ENCODE measurements at places on chromosomes 4 and X. TPM values are rescaled to one million over a fixed set of nuclear protein-coding genes. Genes with fewer than 3 reads are reported as not detected.

Gene REPS2
- 3.9 TPM for total RNA-seq

Gene SPANXB1
- not detected for total RNA-seq

Gene MAGEA4
- total RNA-seq: not detected

Gene F8A1
- 21.7 TPM for total RNA-seq

Gene AFAP1
- 45.3 TPM for total RNA-seq

Gene TTC29
- not detected for total RNA-seq

Gene HTN3
- total RNA-seq: not detected

Gene GAB3
- 5.8 TPM for total RNA-seq

Gene VSIG1
- total RNA-seq: not detected

DNA sequence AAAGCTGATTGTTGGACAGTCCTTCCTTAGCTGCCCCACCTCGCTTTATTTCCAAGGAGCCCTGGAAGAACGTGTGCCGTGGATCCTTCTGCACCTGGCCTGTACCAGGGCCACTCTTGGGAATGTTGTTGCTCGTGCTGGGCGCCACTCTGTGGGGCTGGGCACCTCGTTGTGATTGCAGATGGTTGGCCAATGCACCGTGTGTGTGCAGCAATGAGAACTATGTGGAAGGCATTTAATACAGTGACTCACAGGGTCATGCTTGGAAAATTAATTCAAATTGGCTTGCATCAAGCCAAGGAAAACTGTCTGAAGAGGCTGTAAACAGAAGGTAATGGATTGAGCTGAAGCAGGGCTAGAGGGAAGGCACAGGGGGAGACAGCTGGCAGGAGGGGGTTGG is 37.0 kb upstream of the CD99L2 start:
- DNase-seq: no peak

DNA sequence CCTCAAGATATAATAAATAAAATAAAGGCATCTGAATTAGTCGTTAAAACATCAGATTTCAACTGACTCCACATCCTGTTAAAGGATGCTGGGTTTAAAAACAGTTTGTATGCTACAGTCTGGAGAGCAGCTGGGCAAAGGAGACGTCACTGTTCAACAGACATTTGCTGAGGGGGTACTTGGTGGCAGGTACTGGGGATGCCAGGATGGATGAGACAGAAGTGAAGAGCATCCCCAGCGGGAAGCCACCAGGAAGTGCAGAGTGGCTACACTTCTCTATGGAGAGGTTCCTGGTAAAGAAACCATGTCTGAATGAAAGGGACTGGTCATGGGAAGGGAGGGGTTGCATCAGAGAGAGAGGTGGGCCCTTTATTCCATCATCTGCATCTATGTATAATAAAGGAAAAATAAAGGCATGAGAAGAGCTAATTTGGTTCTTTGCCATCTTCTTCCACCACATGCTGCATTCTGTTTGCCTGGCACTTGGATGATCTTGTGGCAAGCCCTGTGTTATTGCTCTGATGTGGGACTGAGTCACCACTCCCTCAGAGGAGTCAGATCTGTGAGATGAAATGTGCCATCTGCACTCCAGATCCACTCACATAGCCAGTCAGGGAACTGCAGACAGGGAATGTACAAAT is 145.0 kb downstream of the SOWAHB start:
- DNase-seq: no peak

GRCh38 chr4:19729886-19730651 is 521.6 kb upstream of the SLIT2 start:
- DNase-seq: no peak

DNA sequence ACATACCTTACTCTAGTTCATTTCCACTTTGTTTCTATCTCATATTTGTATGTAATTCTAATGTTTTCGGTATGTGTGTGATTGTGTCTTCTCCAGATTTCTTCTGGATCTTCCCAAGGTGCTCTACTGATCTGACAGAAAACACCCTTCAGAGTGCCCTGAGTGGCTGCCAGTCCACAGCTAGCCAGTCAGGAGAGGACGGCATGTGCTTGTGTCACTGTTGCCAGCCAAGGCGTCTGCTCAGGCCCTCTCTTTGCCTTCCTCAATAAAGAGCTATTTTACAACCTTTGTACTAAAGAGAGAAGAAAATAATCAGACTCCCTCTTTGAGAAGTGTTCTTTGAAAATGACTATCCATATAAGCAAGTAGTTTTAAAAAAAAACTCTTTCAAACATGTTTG is 29.0 kb downstream of the CD99L2 start:
- no peak for DNase-seq

DNA sequence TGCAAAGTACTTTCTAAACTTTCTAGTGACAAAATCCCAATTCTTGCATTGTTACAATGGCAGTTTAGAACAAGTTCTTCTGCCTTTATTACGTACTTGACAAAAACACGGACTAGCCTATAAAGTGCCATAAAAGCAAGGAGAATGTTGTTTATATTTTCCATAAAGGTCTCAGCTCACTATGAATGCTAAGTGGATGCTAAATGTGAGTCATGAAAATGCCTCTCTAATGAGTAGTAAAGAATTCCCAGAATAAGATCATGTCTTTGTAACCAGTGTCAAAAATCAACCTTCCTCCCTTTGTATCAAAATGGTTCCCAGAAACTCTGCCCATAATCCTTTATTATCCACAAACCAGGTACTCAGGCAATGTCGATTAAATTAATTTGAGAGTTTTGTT is 539.8 kb upstream of the SLIT2 start:
- DNase-seq: no peak

DNA sequence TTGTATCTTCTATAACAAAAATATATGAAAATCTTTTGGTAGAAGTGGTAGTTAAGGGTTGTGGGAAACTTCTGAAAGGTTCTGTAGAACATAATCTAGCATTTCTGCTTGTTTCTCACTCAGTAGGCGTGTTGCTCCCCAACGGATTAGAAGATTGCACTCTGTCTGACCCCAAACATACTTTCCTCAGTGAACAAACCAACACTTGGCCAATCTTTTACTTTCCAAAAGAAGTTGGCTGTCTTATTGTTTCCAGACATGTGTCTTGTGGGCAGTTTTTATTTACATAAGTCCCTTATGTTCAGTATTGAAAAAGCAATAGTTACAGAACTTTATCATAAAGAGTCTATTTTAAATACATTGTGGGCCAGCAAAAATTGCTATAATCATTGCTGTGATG is 312.8 kb upstream of the EPHA5 start:
- DNase-seq: no peak

GRCh38 chr4:80187677-80188076 is 9.6 kb upstream of the PRDM8 start:
- no peak for DNase-seq

DNA sequence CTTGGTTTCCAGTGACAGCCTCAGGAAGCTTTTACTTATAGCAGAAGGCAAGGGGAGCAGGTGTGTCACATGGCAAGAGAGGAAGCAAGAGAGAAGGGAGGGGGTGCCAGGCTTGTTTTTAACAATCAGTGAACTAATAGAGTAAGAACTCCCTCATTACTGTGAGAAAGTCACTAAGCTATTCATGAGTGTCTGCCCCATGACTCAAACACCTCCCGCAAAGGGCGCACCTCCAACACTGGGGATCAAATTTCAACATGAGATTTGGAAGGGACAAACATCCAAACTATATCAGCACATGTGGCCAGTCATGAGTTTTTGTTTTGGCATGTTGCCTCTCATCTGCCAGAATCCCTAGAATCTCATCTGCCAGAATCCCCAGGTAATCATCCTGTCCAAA is 183.5 kb upstream of the C1QTNF7 start:
- DNase-seq: no peak

- no peak for DNase-seq
These were observed 34.9 kb downstream of the STX18 start for GRCh38 chr4:4506961-4507360.

DNA sequence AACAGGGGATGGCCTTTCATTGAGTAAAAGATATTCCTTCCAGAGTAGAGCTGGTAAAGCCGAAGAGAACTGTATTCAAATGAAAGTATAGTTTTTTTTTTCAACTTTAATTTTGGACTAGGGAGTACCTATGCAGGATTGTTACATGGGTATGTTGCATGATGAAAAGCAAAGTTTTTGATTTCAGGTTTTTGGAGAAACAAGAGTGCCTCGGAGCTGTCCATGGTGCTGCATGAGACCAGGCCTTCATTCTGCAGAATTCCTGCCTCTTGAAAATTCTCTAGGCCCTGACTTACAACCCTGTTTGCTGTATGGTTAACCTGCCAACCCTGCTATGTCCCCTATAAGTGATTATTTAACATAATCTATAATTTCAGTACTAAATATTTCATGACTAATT is 1065.7 kb upstream of the FTHL17 start:
- DNase-seq: no peak

DNA sequence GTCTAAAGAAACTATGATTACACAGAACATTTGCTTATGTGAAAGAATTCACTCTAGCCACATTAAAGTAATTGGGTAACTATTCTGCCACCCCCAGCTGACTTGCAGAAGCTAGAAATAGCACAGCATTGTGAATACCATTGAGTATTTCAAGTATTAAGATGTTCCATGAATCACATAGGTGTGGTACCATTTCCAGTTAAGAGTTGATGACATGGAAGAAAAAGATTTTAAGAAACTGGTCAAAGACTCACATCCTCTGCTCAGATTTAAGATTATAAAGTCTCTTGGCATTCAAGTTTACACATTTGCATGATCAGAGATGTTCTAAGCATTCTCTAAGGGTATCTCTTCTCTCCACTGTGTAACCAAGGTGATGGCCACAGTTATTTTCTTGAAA is 287.5 kb downstream of the CAMK2D start:
- no peak for DNase-seq

GRCh38 chr4:169902658-169903345 is 123.4 kb downstream of the MFAP3L start:
- no peak for DNase-seq

DNA sequence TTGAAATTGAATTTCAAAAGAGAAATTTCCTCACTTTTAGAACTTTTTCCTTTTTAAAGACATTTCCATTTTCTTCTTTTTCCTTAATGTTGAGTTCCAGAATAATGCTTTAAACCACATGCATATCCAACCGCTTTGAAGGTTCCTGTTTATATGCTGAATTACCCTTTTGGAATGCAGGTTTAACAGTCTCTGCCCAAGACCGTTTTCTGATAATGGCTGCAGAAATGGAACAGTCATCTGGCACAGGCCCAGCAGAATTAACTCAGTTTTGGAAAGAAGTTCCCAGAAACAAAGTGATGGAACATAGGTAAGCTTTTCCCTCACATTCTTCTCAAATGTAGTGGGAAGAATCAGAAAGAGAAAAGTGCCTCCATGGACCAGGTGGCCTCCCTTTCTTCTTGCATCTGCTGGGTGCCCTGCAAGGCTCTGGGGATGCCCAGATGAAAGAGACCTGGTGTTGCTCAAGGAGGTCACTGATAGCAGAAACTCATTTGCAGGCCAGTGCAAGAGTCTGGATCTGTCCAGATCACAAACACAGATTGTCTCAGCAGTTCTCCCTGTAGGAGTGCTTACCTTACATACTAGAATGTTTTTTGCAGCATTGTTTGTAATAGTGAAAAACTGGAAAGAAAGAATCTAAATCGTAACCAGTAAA is 42.9 kb downstream of the MOSPD2 start:
- no peak for DNase-seq

GRCh38 chr4:76987153-76987591 is 37.6 kb downstream of the SEPTIN11 start:
- no peak for DNase-seq

DNA sequence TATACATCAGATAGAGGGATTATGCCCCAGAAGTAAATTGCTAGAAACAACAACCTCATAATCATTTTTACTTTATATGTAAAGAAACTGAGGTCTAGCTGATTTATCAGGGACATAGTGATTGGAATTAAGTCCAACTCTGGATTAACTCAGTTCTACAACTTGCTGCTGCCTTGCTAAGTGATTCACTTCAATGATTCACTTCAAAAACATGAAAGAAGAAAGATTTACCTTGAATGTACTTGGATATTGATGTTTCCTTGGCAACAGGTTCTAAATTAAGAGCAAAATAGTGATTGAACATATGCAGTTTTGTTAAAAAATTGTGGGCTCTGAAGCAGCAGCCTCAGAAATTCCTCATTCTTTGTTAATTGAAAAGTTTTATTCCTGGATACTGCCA is 99.8 kb upstream of the H2AZ1 start:
- DNase-seq: no peak

DNA sequence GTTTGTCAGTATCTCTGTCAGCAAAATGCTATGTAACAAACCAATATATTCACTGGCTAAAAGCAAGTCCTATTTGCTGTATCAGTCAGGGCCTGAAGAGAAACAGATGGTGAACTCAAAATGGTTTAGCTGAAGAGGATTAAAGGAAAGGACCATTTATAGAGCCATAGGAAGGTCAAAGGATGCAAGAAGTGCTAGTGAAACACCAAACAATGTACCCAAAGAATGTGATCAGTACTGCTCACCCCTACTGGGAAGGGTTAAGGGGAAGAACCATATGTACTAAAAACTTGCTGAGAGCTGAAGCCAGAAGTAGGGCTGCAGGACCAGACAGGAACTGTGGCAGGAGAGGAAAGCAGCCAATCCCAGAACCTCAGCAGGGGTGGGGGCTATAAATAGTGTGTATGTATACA is 479.3 kb downstream of the INPP4B start:
- DNase-seq: no peak

DNA sequence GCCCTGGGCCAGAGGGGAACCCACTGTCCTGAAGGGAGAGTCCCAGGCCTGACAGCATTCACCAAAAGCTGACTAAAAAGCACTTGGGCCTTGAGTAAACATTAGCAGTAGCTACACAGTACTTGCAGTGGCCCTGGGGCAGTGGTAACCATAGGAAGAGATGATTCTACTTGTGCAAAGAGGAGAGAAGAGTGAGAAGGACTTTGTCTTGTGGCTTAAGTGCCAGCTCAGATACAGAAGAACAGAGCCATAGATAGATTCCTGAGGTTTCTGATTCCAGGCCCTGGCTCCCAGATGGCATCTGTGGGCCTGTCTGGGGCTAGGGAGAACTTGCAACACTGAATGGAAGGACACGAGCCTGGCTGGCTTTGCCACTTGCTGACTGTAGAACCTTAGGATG is 100.5 kb downstream of the PTCHD1 start:
- no peak for DNase-seq

GRCh38 chr4:5843573-5844530 is 49.0 kb downstream of the CRMP1 start:
- DNase-seq: no peak

- no peak for DNase-seq
These were observed 37.3 kb downstream of the RRAGB start for GRCh38 chrX:55754861-55755294.

GRCh38 chrX:109601486-109601885 is 23.5 kb downstream of the KCNE5 start:
- no peak for DNase-seq

DNA sequence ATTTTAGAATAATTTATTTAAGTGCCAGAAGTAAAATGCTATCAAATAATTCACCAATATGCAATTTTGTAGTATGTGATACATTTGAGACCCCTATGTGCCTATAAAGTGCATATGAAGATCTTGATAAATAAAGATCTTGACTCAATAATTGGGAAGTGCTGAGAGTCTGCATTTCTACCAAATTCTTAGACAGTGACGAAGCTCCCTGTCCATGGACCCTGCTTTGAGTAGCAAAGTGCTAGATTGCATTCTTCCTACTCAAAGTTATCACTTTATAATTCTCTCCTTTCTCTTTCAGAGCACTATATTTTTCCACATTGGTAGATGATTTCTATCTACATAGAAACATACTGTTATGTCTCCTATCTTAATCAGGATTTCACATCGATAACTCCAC is 1393.9 kb downstream of the ARAP2 start:
- no peak for DNase-seq

- DNase-seq: no peak
These were observed 138.6 kb upstream of the CPEB2 start for GRCh38 chr4:14863418-14864364.

GRCh38 chrX:127552571-127552970 is 499.6 kb downstream of the ACTRT1 start:
- DNase-seq: no peak

GRCh38 chr4:89797117-89797516 is 39.8 kb downstream of the SNCA start:
- no peak for DNase-seq
